ENCODE measurements at places on chromosomes 16 and 17.

- peak; percentile 97 for DNase-seq
Measured at GRCh38 chr17:68457539-68458259, 403 bp upstream of the WIPI1 start.

DNA sequence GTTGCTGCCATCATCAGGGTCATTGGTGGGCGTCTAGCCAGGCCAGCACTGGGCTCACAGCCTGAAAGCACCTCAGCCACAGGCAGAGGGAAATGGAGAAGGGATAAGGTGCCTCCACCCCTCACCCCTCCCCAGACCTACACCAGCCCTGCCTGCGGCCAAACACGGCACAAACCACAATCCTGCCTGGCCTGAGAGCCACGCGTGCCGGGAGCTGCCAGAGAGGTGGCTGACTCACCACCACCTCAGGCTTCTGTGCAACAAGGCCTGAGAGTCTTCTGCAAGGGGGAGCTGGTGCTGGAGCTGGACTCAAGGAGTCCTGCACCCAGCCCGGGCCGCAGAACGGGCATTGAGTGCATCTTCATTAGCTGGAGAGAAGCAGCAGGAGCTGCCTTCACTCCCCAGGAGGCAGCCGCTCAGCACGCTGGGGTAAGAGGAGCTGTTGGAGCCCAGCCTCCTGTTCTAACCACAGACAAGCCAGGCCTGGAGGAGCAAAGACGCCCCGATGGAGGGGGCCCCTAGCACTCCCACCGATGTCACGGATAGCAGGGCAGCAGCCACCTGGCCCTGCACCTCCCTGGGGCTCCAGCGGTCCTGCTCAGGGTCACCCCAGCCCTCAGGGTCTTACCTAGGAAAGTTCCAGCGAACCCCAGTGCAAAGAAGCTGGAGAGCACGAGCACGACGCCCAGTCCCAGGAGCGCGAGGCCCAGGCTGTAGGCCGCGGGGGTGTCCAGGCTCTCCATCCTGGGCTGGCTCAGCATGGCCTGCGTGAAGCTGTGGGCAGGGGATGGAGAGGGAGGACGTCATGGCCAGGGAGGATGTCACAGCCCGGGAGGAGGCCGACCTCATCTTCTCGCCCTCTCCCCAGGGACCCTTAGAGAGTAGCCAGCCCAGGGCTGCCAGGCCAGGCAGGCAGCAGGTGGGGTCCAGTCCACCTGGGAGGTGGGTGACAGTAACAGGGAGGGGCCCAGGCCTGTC is 16.0 kb upstream of the RASD1 start:
- no peak for DNase-seq

DNA sequence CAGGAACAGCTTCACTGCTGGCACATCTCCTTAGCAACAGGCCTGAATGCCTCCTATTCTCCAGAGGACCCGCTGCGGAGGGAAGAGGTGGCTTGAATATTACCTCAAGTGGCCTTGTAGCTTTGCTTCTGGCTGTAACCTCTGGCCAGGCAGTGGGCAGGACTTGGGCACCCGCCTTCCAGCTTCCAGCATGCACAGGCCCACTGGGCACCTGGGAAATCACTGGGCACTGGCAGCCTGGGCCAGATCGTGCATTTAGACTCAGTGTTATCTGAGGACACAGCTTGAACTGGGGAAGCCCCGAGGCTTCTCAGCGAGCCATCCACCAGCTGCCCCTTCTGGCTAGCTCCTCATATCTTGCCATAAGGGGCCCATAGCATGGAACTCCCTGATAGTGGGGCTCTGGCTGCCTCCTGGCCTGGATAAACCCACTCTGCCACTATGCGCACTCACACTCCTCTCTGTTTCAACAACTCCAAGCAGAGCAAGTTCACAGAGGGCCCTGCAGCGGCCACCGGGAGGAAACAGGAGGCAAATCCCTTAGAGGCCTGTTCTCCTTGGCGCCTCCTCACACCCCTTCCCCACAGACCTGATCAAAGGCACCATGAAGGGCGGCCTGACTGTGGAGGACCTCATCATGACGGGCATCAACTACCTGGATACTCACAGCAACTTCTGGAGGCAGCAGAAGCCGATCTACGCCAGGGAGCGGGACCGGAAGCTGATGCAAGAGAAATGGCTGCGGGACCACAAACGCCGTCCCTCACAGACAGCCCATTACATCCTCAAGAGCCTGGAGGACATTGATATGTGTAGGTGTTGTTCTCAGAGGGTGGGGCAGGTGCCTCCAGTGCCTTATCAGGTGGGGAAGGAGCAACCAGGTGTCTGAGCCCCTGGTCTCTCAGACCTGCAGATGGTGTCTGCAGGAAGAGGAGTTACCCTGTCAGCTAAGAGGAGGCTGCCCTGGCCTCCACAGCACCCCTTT is 7.8 kb downstream of the ODAD4 start:
- no peak for DNase-seq

GRCh38 chr17:49835472-49835871 is 12.4 kb downstream of the TAC4 start:
- DNase-seq = no peak

DNA sequence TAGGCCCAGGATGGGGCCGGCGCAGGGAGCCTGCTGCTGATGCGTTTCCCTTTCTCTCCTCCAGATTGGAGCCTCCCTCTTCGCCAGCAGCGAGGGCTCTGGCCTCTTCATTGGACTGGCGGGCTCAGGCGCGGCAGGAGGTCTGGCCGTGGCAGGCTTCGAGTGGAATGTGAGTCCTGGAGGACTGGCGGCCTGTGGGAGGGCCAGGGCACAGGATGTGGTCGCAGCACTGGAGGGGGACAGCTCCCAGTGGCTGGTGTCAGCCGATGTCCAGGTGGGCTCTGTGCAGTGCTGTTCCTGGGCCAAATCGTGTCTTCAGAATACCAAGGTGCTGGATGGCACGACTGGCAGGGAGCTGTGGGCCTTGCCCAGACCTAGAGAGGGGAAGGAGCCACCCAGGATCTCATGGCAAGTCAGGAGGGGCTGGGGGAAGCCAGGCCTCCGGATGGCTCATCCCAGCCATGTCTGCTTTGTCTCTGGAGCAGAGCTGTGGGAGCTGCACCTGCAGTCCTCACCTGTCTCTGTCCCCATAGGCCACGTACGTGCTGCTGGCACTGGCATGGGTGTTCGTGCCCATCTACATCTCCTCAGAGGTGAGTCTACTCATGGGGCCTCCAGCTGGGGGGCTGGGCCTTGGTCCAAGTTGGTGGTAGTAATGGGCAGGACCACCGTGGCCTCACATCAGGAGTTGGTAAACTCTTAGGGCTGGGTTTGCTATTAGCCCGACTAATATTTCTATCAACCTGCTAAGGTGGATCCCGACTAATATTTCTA is 7.3 kb downstream of the SLC5A10 start:
- no peak for DNase-seq

- no peak for DNase-seq
Measured at GRCh38 chr16:12805066-12805465, 1.4 kb upstream of the CPPED1 start.

GRCh38 chr17:30271102-30271501 is 20.6 kb downstream of the BLMH start:
- no peak for DNase-seq

DNA sequence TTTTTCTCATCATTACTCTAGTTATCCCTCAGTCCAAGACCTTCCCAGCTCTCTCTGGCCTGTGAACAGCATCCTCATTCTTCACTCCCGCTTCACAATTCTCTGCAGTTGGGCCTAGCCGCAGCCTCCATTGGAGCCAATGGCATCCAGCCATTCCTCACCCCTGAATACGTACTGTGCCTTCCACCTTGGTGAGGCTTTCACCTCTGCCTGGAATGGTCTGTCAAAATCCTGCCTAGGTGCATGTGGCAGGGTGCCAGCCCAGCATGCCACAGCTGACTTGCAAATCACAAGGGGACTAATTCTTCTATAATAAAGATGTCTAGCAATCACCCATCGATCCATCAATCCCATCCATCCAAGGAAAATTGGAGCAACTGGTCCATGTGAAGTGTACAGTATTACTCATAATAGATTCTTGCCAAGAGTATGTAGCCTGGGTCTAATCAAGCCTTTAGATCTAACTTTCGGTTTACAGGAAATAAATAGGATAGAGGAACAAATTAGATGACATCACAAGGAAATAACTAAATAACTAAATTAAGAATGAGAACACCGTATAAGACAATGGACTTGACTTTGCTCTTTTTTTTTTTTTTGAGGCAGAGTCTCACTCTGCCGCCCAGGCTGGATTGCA is 5.1 kb upstream of the CX3CL1 start:
- no peak for DNase-seq

GRCh38 chr16:68003031-68003430 is 3.7 kb upstream of the DPEP2 start:
- no peak for DNase-seq

GRCh38 chr16:70610273-70611223 is 35.8 kb upstream of the IL34 start:
- no peak for DNase-seq

DNA sequence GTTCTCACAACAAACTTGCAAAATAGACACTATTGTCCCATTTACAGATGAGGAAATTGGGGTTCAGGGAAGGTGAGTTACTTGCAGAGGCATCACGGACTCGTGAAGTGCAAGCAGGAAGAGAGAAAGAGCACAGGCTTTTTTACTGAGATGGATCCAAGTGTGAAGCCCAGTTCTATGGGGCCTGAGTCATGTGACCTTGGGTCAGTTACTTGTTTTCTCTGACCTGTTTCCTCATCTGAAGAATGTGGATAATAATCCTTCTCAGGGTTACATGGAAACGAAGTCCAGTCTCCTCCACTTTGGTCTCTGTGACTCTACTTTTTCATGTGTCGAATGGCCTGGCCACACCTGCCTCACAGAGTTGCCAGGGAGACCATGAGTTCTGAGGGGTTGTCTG is 134.4 kb downstream of the SPACA3 start:
- DNase-seq = no peak

DNA sequence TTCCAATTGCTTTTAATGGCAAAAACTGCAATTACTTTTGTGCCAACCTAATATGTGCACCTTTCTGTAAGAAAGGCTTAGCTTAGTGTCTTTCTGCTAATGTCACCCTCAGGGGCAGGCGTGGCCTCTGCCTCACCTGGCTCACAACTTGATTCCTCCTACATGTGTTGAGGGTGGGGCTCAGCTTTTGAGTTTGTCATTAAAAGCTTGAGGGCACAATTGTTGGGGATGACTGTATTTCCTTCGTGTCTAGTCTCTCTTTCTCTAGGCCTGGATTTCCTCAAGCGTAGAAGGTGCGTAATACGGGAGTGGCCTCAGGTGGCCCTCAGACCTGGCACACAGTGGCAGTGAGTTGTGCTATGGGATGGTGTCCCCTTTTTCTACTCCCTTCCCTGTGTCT is 94.4 kb downstream of the CLEC16A start:
- DNase-seq = no peak

GRCh38 chr17:2232244-2232638 is 71.3 kb downstream of the SMG6 start:
- DNase-seq = peak; percentile 92

DNA sequence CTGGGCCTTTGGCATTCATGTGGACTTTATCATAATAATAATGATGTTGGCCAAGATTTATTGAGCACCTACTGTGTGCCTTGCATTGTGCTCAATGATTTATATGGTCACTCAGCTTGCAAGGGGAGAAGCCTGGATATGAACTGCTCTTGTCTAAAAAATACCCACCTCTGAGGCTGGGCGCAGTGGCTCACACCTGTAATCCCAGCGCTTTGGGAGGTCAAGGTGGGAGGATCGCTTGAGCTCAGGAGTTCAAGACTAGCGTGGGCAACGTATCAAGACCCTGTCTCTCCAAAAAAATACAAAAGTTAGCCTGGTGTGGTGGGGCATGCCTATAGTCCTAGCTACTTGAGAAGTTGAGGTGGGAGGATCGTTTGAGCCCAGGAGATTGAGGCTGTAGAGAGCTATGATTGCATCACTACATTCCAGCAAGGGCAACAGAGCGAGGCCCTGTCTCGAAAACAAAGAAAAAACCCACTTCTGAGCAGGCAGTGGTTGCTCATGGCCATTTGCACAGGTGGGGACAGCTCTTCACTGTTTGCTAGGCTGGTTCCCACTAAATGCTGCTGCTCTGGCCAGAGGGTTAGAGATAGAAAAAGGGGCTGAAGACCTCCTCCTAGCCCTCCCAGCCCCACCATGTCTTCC is 4.3 kb upstream of the ADGRG1 start:
- no peak for DNase-seq

DNA sequence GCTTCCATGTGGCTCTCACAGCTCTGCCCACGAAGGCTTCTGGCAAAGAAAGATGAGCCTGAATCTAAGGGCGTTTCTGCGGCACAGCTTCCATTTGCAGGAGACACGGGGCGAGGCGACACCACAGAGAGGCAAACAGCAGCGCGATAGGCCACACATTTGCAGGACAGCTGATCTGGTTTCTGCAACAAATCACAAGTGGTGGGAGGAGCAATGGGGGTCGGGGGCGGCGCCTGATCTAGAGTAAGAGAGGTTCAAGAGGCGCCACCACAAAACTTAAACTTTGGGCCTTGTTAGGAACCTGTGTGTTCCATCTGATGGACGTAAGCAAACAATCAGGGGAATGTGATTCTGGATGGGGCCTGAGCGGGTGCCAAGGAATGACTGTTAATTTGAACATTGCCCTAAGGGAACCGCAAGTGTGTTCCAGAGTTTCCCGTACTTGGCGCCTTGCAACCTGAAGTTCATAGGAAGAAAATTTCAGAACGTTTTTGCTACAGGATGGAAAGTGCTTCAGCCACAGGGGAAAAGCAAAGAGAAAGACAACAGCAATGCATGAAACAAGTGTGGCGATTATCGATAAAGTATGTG is 18.9 kb upstream of the ENPP7 start:
- DNase-seq = no peak

- no peak for DNase-seq
Measured at GRCh38 chr17:67044016-67044772, at the start of gene CACNG1. CACNG1 (plus strand) TSS chr17:67044554; CDS start chr17:67044661, 107 bp downstream.

GRCh38 chr16:89402962-89403361 is 87.4 kb downstream of the ANKRD11 start:
- DNase-seq = no peak

GRCh38 chr17:32558326-32558955 is 71.6 kb downstream of the CDK5R1 start:
- no peak for DNase-seq

DNA sequence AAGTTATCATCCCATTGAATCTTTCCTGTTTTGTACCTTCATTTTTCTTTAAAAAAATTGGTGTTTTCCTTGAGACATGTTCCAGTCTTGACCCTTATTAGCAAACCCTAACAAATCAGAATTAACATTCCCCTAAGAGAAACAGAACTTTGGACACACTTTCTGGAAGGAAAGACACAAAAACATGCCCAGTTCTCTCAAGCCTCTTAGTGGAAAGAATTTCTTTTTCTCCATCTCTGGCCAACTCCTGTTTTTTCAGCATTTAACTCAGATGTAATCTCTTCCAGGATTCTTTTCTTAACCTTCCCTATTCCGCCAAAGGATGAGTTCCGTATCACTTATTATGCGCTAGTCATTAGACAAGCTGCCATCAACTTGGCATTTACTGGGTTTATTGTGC is 23.9 kb upstream of the CDH8 start:
- no peak for DNase-seq

- DNase-seq = no peak
Measured at GRCh38 chr16:87586201-87586782, 16.0 kb upstream of the JPH3 start.

Data from fibroblast of skin of left biceps (primary cell).